Esophagus squamous epithelium (tissue), 5 donors: ENCODE measurements at places on chromosomes 16 and 17. TPM values are rescaled to one million over a fixed set of nuclear protein-coding genes. Genes with fewer than 3 reads are reported as not detected.

GRCh38 chr17:78748730-78749317, 33.2 kb downstream of the CYTH1 start:
- peaks cover 71% of the 10 kb centered on the region for H3K4me1 ChIP-seq
- peak; percentile 32 for DNase-seq

Gene SLC5A11
- total RNA-seq: not detected

GRCh38 chr17:48733632-48734328, 5.2 kb upstream of the HOXB13 start:
- no peak for DNase-seq
- no peaks in the 10 kb centered on the region for H3K4me1 ChIP-seq
- H3K36me3 ChIP-seq: no peaks in the 10 kb centered on the region
- peaks cover 100% of the 10 kb centered on the region for H3K27me3 ChIP-seq
- no peak overlapping the region for H3K27ac ChIP-seq

Gene CORO6
- 4.1 TPM for total RNA-seq

Gene MYH2
- not detected for total RNA-seq

Gene SDK2
- 2.5 TPM for total RNA-seq

Gene RHBDL1
- total RNA-seq: 0.38 TPM

GRCh38 chr17:80327518-80327917, 66.9 kb downstream of the RNF213 start:
- H3K27me3 ChIP-seq: no peaks in the 10 kb centered on the region
- H3K27ac ChIP-seq: no peak overlapping the region
- no peaks in the 10 kb centered on the region for H3K4me1 ChIP-seq
- no peak overlapping the region for H3K4me3 ChIP-seq

DNA sequence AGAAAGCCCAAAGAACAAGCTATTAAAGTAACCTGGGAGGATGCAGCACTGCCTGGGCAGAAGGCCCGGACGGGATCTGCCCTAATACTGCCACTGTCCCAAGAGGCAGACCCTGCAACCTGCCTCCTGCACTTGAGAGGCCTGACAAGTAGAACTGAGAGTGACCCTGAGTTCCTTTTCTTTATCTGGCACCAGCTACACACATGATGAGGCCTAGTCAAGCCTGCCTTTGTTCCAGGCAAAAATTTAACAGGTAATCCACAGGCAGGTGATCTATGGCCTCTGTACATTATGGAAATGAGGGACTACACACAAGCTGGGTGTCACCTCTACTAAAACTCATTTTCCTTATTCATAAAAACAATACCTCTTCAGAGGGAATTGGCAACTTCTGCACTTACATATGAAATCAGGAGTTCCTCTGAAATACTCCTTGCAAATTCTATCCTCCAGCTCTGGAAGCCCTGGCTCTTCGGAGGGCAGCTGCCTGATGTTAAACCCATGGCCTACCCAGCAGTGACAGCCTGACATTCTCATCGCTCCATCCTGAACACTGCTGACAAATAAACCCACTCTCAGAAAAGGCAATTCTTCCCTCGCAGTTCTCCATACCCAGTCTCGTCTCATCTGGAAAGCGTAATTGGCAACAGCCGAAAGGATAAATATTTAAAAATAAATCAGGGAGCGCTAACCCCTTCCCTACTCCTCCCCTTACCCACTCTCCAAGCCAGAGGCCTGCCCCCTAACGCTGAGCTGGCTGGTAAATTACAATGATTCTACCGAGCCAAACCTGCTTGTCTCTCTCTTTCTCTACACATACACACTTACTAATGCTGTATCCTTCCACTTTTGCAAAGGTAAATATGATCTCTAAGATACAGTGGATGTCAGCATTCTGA, 2.5 kb upstream of the ZFHX3 start:
- no peak overlapping the region for H3K4me3 ChIP-seq
- H3K27me3 ChIP-seq: no peaks in the 10 kb centered on the region
- peaks cover 22% of the 10 kb centered on the region for H3K4me1 ChIP-seq
- peak overlapping the region; percentile 96 for H3K27ac ChIP-seq

- no peaks in the 10 kb centered on the region for H3K27me3 ChIP-seq
- no peak overlapping the region for H3K4me3 ChIP-seq
- peaks cover 33% of the 10 kb centered on the region for H3K4me1 ChIP-seq
- no peak for DNase-seq
These were observed 16.6 kb downstream of the CD7 start for GRCh38 chr17:82300707-82301270.

Gene GCGR
- total RNA-seq: not detected

GRCh38 chr16:56869513-56870275, 4.7 kb downstream of the SLC12A3 start:
- H3K4me1 ChIP-seq: peaks cover 18% of the 10 kb centered on the region
- DNase-seq: no peak
- H3K27ac ChIP-seq: no peak overlapping the region
- H3K36me3 ChIP-seq: no peaks in the 10 kb centered on the region

Gene GPRC5C
- total RNA-seq: 21.6 TPM

Gene CCL17
- total RNA-seq: 0.64 TPM

DNA sequence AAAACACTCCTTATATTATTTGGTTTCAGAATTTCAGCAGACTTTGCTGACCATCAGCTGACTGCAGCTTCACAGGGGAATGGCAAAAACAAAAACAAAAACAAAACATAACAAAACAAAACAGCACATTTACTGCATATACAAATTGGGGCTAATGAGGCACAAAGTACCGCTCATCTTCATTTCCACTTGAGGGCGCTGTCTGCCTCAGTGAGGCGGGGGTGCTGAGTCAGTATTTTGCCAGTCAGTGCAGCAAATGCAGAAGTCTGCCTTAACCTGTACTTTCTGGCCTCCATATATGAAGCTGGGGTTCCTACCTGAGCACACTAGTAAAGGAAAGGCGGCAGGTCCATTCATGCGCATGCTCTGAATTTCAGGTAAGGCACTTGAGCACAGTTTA, 13.5 kb upstream of the DYNLRB2 start:
- no peak overlapping the region for H3K27ac ChIP-seq
- H3K36me3 ChIP-seq: no peaks in the 10 kb centered on the region
- H3K27me3 ChIP-seq: no peaks in the 10 kb centered on the region
- DNase-seq: no peak

DNA sequence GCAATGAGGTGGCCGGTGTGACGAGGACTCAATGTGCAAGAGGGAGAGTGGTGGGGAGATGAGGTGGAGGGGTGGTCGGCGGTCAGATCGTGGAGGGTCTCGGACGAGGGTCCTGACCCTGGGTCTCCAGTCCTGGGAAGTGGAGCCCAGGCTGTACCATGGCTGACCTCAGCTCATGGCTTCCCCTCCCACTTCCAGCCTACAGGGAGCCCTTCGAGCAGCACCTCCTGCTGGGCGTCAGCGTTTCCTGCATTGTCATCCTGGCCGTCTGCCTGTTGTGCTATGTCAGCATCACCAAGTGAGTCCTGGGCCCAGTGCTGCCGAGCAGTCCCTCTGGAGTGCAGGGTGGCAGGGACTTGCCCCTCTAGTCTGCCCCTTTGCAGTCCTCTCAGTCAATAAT, 41.8 kb downstream of the IL4R start:
- peaks cover 100% of the 10 kb centered on the region for H3K36me3 ChIP-seq
- peaks cover 9% of the 10 kb centered on the region for H3K4me1 ChIP-seq
- H3K27ac ChIP-seq: peak overlapping the region; percentile 5
- DNase-seq: no peak
- no peak overlapping the region for H3K4me3 ChIP-seq
